ENCODE measurements at places on chromosomes 5 and 9. TPM values are rescaled to one million over a fixed set of nuclear protein-coding genes. Genes with fewer than 3 reads are reported as not detected.

DNA sequence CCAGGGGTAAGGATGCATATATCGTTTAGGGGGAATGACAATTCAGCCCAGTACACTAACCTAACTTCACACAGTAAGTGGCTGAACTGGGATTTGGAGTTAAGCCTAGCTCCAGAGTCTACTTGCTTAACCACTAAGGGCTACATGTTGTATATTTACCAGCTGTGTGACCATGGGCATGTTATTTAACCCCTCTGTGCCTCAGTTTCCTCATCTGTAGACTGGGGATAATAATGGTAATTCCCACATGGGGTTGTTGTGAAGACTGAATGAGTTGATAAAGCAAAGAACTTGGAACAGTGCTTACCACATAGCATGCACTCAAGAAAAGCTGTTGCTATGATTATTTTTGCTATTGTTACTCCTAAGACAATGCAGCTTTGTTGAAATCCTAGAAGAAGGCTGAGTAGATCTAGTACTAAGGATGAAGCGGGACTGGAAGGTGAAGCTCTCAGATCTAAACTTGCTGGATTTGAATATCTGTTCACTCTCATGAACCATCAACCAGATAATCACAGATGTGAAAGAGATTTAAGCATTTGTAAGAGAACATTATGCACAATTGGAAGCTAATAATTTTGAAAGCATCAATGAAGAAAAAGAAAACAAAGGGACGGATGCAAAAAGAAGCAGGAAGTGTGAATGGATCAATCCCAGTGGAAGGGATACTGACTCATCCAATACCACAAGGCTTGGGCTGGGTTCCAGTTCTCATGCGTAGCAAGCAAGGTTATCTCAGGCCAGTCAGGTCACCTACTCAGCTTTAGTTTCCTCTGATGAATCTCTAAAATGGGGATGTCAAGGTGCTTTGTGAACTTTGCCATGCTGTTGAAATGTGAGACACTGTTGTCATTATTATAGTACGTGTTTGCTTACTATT, 78.5 kb upstream of the TBC1D2 start:
- no peak for DNase-seq
- peaks cover 9% of the 10 kb centered on the region for H3K27me3 ChIP-seq
- no peak overlapping the region for H3K4me3 ChIP-seq
- H3K4me1 ChIP-seq = no peaks in the 10 kb centered on the region

GRCh38 chr9:96148634-96149532, 153.1 kb downstream of the HSD17B3 start:
- no peaks in the 10 kb centered on the region for H3K36me3 ChIP-seq
- peaks cover 9% of the 10 kb centered on the region for H3K4me1 ChIP-seq
- no peak overlapping the region for H3K27ac ChIP-seq
- H3K4me3 ChIP-seq = no peak overlapping the region

DNA sequence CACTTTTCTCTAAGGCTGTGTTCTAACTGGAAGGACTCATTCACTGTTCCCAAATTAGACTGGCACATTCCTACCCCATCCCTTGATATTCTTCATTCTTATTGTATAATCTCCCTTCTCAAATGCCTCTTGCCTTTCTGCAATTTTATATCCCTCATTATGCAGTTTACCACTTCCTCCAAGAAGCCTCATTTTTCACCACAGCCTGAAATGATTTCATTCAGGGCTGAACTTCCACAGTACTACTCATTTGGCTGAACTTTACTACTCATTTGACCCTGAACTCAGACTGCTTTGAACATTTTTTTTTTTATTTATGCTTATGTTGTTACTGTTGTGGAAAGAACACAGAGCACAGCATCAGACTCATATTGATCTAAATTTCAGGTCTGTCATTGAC, 32.7 kb downstream of the GRIA1 start:
- no peaks in the 10 kb centered on the region for H3K36me3 ChIP-seq
- DNase-seq = no peak
- H3K27ac ChIP-seq = no peak overlapping the region
- H3K4me1 ChIP-seq = no peaks in the 10 kb centered on the region

DNA sequence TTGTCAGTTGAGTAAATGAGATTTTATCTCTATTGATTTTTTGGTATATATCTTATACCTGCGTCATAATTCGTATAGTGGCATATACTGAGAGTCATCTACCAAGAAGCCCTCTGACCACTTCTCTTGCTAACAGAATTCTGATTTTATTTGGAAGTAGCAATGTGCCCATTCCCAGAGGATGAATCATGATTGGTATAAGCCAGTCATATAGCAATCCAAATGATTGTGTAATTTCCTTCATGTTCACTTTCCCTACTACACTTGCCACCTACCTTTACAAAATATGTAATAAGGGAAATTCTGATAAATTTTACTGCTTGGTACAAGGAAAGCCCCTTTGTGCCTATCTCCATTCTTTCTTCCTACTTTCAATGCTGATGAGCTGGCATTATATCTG, 16.1 kb upstream of the ZNF462 start:
- H3K27me3 ChIP-seq = no peaks in the 10 kb centered on the region
- no peaks in the 10 kb centered on the region for H3K4me1 ChIP-seq

DNA sequence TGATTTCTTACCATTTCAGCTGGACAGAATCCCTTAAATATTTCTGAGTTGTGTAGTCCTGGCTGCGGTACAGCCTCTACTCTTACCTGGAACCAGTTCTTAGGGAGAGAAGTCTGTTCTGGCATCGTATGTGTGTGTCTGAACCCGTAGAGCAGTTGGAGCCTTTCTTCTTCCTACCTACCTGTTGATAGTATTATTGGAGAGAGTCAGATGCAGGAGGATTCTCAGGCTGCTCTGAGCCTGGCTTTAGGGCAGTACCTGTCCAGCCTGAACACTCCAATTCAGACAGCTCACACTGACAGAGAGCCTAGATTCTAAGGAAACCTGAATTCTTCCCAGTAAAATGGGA, 190.1 kb downstream of the CD180 start:
- peak overlapping the region; percentile 65 for H3K4me3 ChIP-seq
- no peak for DNase-seq
- no peaks in the 10 kb centered on the region for H3K27me3 ChIP-seq
- no peaks in the 10 kb centered on the region for H3K36me3 ChIP-seq

DNA sequence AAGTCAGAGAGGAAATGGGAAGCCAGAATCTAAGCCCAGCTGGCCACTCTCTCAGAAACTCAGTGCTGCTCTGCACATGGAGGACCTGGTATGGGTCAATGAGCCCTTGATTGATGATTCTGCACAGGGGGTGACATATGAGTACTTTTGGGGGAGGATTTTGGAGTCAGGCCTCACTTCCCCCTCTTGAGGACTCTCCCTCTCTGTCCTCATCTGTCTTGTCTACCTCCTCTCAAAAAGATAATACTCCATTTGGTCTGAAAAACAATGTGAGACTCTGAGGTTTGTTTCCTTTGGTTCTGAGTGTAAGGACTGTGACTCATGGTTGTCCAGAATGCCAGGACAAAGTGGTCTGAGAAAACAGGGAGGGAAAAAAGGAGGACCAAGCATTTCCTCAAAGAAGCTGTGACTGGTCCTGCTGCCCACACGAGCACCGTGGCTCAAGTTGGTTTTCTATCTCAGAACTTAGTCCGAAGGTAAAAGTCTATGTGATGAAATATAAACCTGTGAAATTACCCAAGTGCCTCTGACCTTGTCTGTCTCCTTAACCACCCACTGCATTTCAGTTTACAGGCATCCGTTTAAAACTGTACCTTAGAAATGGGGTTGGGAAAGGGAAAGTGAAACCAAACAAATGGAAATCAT, 11.1 kb downstream of the TTC39B start:
- DNase-seq = no peak
- peak overlapping the region; percentile 80 for H3K27ac ChIP-seq
- no peaks in the 10 kb centered on the region for H3K27me3 ChIP-seq
- peak overlapping the region; percentile 47 for H3K4me3 ChIP-seq

PCDHA7 gene
- not detected for total RNA-seq

TUBB4B gene
- total RNA-seq = 225 TPM

DNA sequence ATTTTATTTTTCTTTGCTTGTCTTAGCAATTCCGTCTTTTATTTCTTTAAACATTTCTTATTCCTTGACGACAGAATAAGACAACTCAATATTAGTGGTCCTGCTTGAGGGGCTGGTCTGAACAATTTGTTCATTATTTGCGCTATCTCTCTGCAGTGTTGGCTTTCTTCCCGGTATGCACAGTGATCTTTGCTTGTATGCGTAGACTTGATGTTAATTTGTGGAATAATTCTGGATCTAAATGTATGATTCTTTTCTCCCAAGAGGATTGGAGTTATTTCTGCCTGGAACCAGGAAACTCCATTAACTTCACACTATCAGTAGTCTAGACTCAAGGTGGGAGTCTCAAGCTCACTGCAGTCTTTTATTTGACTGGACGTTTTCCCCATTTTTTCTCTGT, 80.4 kb downstream of the KDM4C start:
- H3K27ac ChIP-seq = no peak overlapping the region
- peaks cover 14% of the 10 kb centered on the region for H3K36me3 ChIP-seq
- H3K27me3 ChIP-seq = no peaks in the 10 kb centered on the region
- no peak overlapping the region for H3K4me3 ChIP-seq
